ENCODE measurements at places on chromosomes 3 and 15.

- no peak for DNase-seq
These were observed 56.3 kb downstream of the PPP2R3A start for GRCh38 chr3:136021803-136022202.

- no peak for DNase-seq
These were observed 3.8 kb upstream of the ZNF620 start for GRCh38 chr3:40502034-40502433.

DNA sequence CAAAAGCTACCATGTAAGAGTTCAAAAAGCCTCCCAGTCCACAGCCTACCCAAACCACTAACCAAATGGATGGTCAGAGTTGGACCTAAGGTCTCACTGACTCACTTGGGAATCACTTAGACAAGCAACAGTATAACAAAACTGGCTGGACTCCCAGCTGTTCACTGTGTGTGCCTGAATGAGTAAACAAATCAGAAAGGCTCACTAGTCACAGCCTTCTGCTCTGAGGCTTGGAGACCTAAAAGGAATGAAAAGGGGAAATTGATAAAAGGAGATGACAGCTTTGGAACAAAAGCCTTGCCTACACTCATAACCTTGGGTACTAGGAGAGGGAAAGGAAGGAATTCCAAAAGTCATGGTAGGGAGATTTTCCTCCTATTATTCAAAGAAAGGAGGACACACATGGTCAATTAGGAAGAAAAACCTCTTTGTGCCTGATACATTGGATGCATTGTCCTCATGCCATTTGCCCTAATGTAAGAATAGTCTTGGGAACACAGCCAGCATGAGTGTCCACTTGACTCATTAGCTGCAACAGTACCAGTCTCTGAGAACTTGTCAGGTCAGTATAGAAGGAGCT lies 92.3 kb downstream of the FRMD5 start:
- DNase-seq, result no peak

DNA sequence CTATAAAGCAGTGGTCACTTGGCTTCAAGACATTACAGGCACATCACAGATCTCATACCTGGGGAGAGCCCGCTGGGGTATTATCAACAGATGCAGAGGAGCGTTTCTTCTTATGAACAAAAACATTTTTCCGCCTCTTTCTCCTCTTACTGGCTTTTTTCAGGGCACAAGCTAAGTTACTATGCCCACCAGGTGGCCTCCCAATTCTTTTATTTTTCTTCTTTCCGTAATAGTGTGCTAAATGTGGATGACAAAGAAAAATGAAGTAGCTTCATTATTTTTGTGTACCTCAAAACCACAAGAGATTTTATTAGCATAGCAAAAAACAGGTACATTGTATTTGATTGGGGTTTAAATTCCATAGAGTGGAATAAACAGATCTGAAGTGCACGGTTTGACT lies 10.1 kb upstream of the STIMATE start:
- DNase-seq, result no peak

DNA sequence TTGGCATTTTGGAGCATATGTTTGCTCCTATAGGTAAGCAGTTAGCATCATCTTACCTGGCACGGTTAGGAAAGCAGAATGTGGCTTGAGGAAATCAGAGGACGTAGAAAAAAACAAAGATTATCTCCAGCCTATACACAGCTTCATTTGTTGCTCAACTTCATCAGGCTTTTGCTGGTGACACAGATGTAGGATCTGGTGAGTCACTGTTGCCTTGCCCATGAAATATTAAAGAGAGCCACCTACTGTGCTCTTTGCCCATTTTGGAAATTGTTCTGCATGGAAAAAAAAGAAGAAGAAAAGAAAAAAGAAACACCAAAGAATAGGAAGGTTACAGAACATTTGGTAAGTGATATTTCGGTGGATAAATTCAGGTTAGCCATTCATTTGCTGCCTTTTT lies 3.8 kb downstream of the IL1RAP start:
- DNase-seq, result no peak

DNA sequence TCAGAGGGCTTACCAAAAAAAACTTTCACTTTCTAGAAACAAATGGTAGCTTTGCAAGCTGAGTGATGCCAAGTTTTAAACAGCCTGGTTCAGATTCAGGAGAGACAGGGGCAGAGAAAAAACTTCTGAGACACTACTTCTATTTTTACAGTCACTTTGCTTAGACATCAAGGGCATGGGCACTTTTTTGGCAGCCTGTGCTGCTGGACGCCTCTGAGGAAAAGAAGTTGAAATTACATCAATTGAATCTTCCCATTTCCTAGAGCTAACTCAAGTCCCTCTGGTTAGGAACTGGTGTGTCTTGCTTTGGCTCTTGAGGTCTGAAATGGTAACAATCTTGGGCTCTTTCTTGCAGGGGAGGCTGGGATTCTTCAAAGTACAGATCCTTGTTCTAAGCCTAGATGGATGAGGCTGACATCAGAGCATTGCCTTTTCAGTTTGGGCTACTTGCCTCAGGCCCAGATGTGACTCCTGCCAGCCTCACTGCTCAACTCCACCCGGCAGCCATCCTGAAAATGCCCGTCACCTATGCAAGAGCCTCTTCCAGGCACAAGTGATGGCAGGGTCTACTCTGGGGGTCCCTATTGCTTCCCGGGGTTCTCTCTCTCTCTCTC lies 357.5 kb downstream of the FOXP1 start:
- peak; percentile 18 for DNase-seq

DNA sequence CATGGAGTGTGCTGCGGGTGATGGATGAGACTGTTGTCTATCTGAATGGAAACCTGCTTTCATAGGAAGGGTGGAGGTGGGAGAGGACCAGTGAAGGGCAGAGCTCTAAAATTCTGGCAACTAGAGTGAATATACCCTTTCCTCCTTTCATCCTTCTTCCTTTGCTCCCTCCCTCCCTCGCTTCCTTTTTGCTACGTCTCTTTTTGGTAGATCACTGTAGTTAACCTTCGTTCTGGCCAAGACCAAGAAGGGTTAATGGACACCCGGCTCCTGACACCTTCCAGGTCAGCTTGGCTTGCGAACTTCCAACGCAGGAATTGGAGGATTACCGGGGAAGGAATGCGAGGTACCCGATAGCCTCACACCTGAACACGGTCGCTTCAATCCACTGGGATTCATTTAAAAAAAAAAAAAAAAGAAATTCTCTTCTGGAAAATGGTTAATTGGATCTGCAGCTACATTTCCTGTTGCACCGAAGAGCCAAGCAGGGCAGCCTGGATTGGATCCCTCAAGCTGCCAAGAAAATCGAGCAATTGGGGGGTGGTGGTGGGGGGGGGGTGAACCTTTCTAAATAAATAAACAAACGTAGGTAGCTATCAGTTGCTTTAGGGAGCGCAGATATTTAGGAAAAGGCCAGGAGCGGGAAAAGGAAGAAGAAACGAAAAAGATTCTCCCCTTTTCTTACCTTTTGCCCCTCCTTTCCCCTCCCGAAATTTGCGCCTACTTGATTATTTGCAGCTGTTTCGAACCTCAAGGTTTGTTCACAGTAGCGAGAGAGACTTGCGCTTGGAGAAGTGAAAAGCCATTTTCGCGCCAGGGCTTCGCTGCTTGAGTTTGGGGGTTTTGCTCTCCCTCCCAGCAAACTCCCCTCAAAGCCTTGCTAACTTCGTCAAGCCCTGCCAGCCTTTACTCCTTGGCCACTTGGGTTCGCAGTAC lies 9.5 kb upstream of the NR2F2 start:
- DNase-seq, result no peak

DNA sequence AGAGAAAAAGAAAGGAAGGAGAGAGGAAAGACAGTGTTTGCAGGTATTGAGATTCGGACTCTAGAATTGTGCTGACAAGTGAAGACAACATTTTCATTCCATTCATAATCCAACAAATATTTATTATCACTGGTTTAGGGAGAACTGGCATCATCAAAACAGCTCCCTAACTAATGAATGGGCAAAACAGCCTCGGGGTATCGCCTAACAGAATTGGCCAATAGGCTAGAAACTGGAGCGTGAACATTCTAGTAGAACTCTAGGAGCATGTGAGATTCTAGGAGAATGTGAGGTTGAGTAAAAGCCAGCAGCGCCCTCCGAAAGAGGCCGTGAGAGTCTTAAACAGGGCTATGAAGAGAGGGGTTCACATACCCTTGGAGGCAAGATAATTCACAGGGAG lies 221.8 kb upstream of the WNT5A start:
- no peak for DNase-seq

DNA sequence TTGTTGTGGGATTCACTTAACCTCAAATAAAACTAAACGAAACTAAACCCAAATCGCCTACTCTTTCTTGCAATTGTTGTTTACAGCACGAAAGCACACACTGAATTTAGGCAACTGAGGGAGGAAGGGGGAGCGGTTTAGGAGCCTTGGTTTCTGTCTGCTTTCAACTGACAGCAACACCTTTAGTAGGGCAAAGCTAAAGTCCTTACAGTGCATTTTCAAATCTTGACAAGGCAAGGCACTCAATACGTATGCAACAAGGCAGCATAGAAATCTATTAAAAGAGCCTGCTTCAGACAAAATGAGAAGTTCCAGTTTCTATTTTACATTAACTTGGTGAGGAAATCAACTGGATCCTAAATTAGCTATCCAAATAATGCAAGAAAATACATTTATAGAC lies 174.6 kb downstream of the CHST2 start:
- DNase-seq, result peak; percentile 18

- DNase-seq, result no peak
These were observed 1298.5 kb downstream of the ROBO2 start for GRCh38 chr3:78338405-78338804.

- no peak for DNase-seq
These were observed 122.9 kb downstream of the RORA start for GRCh38 chr15:61106044-61106834.

- DNase-seq, result no peak
These were observed 108.0 kb upstream of the PRR20G start for GRCh38 chr3:127395663-127396355.
